ENCODE measurements at places on chromosomes 7 and 10.
A peak's percentile ranks its signal among the peaks of the same experiment; 100 is the strongest.

- H3K4me3 ChIP-seq: no peak overlapping the region
- no peak for DNase-seq
- H3K4me1 ChIP-seq: no peaks in the 10 kb centered on the region
Measured at GRCh38 chr7:47893721-47894365, 54.4 kb downstream of the PKD1L1 start.

DNA sequence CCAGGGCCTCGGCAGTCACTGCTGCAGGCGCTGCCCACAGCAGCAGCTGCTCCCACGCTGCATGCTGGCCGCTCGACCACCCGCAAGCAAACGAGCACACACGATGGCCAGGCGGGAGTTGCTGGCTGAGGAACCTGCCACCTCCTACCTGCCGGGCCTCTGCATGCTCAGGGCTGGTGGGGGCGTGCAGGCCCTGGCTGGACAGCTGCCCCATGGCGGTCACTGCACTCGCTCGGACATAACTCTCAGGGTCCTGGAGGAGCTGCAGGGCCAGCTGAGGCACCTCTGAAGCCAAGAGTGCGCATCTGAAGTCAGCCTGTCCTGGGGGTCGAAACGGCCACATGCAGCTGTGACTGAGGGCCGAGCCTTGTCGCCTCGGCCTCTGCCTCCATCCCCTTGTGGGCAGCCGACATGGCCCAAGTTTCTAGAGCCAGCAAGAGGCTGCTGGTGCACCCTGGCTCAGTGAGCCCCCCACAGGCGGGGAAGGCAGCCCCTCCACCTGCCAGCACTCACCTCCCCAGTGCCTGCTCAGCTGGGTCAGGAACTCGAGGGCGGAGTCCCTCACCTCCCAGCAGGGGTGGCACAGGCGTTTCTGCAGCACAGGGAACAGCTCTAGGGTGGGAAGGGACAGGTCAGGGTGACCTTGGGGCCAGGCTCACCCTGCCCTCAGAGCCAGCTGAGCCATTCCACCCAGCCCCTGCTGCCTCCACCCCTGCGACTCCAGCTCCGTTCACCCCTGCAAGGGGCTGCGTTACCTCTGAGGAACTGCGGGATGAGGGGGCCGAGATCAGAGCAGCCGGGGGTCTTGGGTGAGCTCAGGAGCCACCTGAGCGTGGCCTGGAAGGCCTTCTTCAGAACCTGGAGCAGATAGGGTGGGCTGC lies 16.1 kb downstream of the BRAT1 start:
- peaks cover 8% of the 10 kb centered on the region for H3K4me1 ChIP-seq
- no peak overlapping the region for H3K4me3 ChIP-seq
- no peak for DNase-seq
- H3K36me3 ChIP-seq: peaks cover 19% of the 10 kb centered on the region
- no peak overlapping the region for H3K27ac ChIP-seq

- H3K27ac ChIP-seq: no peak overlapping the region
- H3K4me1 ChIP-seq: no peaks in the 10 kb centered on the region
- DNase-seq: no peak
Measured at GRCh38 chr7:40455485-40455884, 320.7 kb downstream of the SUGCT start.

GRCh38 chr7:94388540-94388939 lies 6.2 kb upstream of the COL1A2 start:
- H3K27ac ChIP-seq: no peak overlapping the region
- peaks cover 2% of the 10 kb centered on the region for H3K4me1 ChIP-seq
- no peaks in the 10 kb centered on the region for H3K36me3 ChIP-seq

GRCh38 chr10:77456414-77456813 lies 181.2 kb downstream of the KCNMA1 start:
- no peak overlapping the region for H3K27ac ChIP-seq
- no peak overlapping the region for H3K4me3 ChIP-seq
- DNase-seq: no peak
- H3K27me3 ChIP-seq: peaks cover 10% of the 10 kb centered on the region

DNA sequence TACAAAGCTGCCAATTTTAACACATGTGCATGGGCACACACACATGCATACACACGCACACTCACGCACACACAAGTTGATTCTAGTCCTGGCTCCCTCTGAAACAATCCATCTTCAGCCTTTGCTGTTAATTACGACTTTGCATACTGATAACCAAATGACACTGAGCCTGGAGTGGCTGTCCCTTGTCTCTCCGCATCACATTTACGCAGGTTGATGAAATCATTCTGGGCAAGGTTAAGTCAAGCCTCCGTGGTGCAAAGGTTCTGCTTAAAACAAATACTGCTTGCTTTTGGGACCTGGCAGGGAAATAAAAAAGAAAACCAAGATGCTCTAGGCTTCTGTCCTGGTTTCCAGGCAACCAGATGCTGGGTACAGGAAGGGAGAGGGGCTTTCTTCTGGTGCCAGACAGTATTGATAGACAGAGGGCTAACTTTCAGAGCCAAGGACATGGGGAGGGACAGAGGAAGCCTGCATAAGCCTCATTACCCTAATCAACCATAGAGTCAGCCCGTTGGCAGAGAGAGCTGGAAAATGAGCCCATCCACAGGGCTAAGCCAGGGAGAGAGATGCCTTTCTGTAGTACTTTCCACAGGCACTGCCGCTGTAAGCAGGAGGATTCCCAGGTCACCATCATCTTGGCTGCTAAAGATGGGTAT lies 233.0 kb downstream of the WDR11 start:
- H3K4me1 ChIP-seq: no peaks in the 10 kb centered on the region
- no peak for DNase-seq
- H3K27ac ChIP-seq: no peak overlapping the region
- no peak overlapping the region for H3K4me3 ChIP-seq
- H3K27me3 ChIP-seq: no peaks in the 10 kb centered on the region

- H3K4me1 ChIP-seq: no peaks in the 10 kb centered on the region
- DNase-seq: no peak
- no peak overlapping the region for H3K4me3 ChIP-seq
- peaks cover 26% of the 10 kb centered on the region for H3K27me3 ChIP-seq
Measured at GRCh38 chr7:150855476-150856302, 3.4 kb downstream of the AOC1 start.

GRCh38 chr10:8969853-8970252 lies 915.4 kb downstream of the GATA3 start:
- H3K4me3 ChIP-seq: no peak overlapping the region
- H3K27ac ChIP-seq: no peak overlapping the region
- no peaks in the 10 kb centered on the region for H3K27me3 ChIP-seq

GRCh38 chr10:46524472-46525176 lies 31.8 kb downstream of the GPRIN2 start:
- H3K27me3 ChIP-seq: no peaks in the 10 kb centered on the region
- no peaks in the 10 kb centered on the region for H3K36me3 ChIP-seq
- no peak for DNase-seq
- H3K4me1 ChIP-seq: no peaks in the 10 kb centered on the region
- no peak overlapping the region for H3K4me3 ChIP-seq

- H3K27ac ChIP-seq: no peak overlapping the region
- DNase-seq: no peak
- H3K4me3 ChIP-seq: no peak overlapping the region
- no peaks in the 10 kb centered on the region for H3K36me3 ChIP-seq
Measured at GRCh38 chr7:84251277-84251781, 56.7 kb upstream of the SEMA3A start.

DNA sequence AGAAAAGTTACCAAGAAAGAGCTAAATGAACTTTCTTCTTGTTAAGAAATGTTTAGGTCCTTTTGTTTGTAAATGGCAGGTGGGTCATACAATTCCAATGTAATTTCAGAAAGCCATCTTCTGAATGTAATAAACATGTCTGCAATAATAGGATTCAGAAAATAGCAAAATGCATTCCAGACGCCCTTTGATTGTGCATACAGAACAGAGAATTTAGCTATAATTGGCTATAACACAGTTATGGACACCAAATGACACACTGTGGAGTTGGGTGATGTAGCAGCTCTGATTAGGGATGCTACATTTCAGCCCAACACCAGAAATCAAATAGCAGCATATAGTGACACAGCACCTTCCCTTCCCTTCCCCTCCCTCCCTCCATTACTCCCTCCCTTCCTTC lies 240.8 kb downstream of the SNX10 start:
- H3K36me3 ChIP-seq: no peaks in the 10 kb centered on the region
- peaks cover 44% of the 10 kb centered on the region for H3K27me3 ChIP-seq
- H3K4me1 ChIP-seq: no peaks in the 10 kb centered on the region
- no peak overlapping the region for H3K4me3 ChIP-seq

- no peak overlapping the region for H3K27ac ChIP-seq
- H3K4me1 ChIP-seq: no peaks in the 10 kb centered on the region
- no peak overlapping the region for H3K4me3 ChIP-seq
- no peaks in the 10 kb centered on the region for H3K36me3 ChIP-seq
- no peak for DNase-seq
Measured at GRCh38 chr7:142412551-142413193, 154.8 kb upstream of the PRSS58 start.

DNA sequence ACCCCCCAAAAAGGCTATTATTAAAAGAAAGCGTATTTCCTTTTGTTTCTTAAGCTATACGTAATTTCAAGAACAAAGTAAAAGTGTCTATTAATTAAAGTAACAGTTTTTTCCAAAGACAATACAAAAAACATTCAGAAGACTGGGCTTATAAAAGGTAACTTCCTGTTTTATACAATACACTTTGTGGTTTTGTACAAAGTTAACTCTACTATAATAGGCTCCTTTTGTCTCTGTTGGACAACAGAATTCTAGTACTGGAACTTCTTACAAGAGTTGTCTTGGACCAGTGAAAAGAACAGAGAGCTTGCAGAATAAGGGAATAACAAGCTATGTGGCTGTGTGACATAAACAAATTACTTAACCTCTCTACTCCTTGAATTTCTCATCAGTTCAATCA lies 21.5 kb downstream of the SFMBT2 start:
- H3K4me3 ChIP-seq: no peak overlapping the region
- H3K4me1 ChIP-seq: peaks cover 41% of the 10 kb centered on the region
- H3K27ac ChIP-seq: no peak overlapping the region

- peaks cover 12% of the 10 kb centered on the region for H3K27me3 ChIP-seq
- H3K4me1 ChIP-seq: no peaks in the 10 kb centered on the region
- H3K27ac ChIP-seq: no peak overlapping the region
- H3K36me3 ChIP-seq: no peaks in the 10 kb centered on the region
- no peak for DNase-seq
Measured at GRCh38 chr7:50869108-50869725, 86.5 kb upstream of the GRB10 start.

GRCh38 chr7:130947792-130948580 lies 214.0 kb upstream of the KLF14 start:
- no peaks in the 10 kb centered on the region for H3K27me3 ChIP-seq
- H3K4me3 ChIP-seq: peak overlapping the region; percentile 7
- peak overlapping the region; percentile 42 for H3K27ac ChIP-seq
- no peak for DNase-seq
- peaks cover 45% of the 10 kb centered on the region for H3K4me1 ChIP-seq
- H3K36me3 ChIP-seq: peaks cover 27% of the 10 kb centered on the region

DNA sequence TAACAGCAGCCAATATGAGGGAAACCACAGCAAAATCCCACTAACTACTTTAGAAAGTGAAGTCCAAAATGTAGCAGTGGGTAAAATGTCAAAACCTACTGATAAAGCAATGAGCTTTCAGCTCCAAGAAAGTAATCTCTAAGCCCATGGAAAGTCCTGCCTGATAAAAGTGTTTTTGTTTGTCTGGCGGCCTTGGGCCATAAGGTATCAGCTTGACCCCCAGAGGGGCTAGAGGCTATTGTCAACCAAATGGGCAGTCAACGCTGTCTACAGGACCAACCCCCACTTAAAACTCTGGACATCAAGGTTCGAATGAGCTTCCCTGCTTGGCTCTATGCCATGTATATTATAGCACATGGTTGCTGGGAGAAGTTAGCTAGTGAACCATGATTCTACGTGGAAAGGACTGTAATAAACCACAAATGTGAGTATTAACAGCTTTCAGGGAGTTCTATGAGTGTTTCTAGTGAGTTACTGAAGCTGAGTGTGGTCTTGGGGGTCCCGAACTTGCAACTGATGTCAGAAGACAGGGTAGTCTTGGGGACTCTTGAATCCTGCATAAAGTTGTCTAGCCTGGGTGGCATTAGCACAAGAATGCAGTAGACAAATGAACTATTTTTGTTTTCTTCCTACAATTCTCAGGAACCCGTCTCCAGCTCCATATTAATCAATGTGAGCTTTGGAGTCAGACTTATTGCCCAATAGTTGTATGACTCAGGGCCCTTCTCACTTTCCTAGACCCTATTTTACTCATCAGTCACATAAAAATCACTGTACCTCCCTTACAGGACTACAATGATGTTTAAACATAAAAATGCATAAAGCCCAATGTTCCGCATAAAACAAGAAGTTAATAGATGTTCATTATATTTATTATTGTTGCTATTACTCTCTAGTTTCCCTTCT lies 164.9 kb downstream of the DGKI start:
- H3K4me3 ChIP-seq: no peak overlapping the region
- H3K36me3 ChIP-seq: no peaks in the 10 kb centered on the region
- DNase-seq: no peak
- H3K4me1 ChIP-seq: no peaks in the 10 kb centered on the region

GRCh38 chr7:102147008-102147407 lies 139.7 kb upstream of the SH2B2 start:
- no peak overlapping the region for H3K27ac ChIP-seq
- peaks cover 32% of the 10 kb centered on the region for H3K36me3 ChIP-seq
- H3K4me1 ChIP-seq: peaks cover 30% of the 10 kb centered on the region
- peak; percentile 29 for DNase-seq
- H3K4me3 ChIP-seq: no peak overlapping the region

DNA sequence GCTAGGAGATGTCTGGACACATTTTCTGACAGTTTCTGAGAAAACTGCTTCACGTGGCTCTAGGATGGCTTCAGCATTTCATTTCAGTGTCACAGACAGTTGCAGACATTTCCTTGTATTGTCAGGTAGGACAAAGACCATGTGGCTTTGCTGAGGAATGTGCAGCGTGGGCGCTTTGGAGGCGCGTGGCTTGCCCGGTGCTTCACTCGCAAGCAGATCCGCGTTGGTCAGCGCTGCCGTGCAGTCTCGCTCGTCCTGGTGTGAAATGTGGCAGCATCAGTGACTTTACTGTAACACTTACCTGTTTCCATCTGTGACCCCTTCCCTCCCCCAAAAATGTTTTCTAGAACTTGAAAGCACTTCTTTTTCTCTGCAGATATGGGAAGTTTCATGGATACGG lies 340.5 kb downstream of the SDK1 start:
- no peak for DNase-seq
- H3K4me1 ChIP-seq: no peaks in the 10 kb centered on the region
- no peak overlapping the region for H3K27ac ChIP-seq
- no peaks in the 10 kb centered on the region for H3K36me3 ChIP-seq

GRCh38 chr7:25025218-25025671 lies 45.3 kb upstream of the OSBPL3 start:
- no peak overlapping the region for H3K4me3 ChIP-seq
- H3K4me1 ChIP-seq: no peaks in the 10 kb centered on the region
- H3K27me3 ChIP-seq: peaks cover 4% of the 10 kb centered on the region
- no peaks in the 10 kb centered on the region for H3K36me3 ChIP-seq
- no peak for DNase-seq
- no peak overlapping the region for H3K27ac ChIP-seq

DNA sequence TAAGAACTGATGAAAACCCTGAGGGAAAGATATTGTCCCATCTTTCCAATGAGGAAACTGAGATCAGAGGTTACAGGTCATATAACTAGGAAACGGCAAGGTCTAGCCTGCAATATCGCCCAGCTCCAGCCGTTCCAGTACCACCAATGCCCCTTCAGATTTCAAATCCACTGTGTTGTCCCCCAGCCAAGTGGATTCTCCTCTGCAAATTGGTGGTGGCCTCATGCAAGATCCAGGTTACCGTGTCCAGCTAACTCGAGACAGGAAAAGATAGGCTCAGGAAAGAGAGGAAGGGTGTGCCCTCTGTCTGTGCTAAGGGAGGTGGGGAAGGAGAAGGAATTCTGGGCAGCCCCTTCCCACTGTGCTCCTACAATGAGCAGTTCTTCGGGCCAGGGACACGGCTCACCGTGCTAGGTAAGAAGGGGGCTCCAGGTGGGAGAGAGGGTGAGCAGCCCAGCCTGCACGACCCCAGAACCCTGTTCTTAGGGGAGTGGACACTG lies 25.3 kb downstream of the PRSS2 start:
- H3K4me1 ChIP-seq: peaks cover 66% of the 10 kb centered on the region
- H3K27me3 ChIP-seq: no peaks in the 10 kb centered on the region
- peak overlapping the region; percentile 98 for H3K27ac ChIP-seq
- no peak for DNase-seq
